Hepatic stellate cell (primary cell): ENCODE measurements at places on chromosomes 11 and 22.
A peak's percentile ranks its signal among the peaks of the same experiment; 100 is the strongest.

- DNase-seq, result no peak
Measured at GRCh38 chr22:49792107-49792506, 35.6 kb downstream of the BRD1 start.

DNA sequence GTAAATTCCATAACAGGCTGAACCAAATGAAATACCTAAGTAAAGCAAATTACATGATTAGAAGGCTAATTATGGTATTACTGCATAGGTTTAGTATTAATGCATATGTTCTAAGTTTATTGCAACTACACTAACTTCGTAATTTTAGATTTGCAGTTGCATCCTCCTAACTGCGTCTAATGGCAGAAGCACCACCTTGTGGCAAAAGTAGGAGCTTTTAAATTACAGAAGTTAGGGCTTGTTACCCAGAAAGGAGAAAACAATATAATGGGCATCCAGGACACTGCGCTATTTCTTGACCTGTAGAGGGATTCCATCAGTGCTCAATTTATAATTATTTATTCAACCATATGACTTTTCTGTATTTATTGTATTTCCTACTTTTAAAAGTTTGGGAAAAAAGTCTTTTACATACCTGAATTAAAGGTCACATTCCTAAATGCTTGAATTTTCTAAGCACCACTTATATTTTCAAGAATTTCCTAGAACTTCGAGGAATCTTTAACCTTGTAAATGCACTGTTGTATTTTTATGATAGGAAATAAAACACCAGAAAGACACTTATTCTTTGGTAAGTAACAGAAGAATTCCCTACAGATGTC is 16.3 kb upstream of the GPR83 start:
- DNase-seq, result no peak

- DNase-seq, result no peak
Measured at GRCh38 chr11:11586465-11586864, 35.3 kb downstream of the GALNT18 start.

DNA sequence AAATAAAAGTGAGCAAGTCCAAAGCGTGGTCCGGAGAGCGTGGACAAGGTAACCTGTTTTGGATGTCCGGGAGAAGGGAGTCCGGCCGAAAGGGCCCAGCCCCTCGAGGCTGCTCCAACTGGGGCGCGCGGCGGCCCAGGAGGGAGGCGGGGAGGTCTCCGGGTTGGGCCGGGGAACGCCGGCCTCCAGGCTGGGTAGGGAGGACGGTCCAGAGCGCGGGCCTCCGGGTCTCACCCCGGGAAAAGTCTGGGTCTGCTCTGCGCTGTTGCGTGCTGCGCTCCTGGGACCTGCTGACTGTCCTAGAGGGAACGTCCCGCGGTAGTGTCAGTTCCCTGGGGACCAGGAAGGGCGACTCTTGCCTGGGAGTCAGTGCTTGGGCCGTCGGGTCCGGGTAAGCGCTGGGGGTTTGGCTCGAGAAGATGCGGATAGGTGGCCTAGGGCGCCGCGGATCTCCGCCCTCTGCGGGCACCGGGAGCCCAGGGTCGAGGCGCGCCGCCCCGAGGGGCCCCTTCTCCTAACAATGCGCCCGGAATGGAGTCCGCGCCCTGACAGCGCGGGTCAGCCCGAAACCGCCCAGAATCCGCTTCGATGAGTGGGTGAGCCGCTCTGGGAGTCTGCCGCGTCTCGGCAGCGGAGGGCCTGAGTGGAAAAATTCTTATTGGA is 988 bp upstream of the FLI1 start:
- DNase-seq, result peak; percentile 58

DNA sequence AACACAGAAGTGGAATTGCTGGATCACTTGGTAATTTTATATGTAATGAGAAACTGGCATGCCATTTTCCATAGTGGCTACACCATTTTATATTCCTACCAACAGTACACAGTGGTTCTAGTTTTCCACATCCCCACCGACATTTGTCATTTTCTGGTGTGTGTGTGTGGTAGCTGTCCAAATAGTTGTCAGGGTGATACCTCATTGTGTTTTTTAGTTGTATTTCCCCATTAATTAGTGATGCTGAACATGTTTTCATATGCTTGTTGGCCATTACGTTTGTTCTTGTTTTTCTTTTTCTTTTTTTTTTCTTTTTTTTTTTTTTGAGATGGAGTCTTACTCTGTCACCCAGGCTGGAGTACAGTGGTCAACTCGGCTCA is 12.2 kb downstream of the NEU3 start:
- DNase-seq, result no peak
